Stimulated activated CD4-positive, alpha-beta T cell treated with anti-CD3 and anti-CD28 coated beads, Interleukin-1b, Interleukin-23, amount 100 ng/mL, for 48 hours (primary cell): ENCODE measurements at places on chromosomes 3 and 15.
A peak's percentile ranks its signal among the peaks of the same experiment; 100 is the strongest.

- no peak for DNase-seq
Observed at GRCh38 chr15:40283615-40284300, 894 bp upstream of the ANKRD63 start.

DNA sequence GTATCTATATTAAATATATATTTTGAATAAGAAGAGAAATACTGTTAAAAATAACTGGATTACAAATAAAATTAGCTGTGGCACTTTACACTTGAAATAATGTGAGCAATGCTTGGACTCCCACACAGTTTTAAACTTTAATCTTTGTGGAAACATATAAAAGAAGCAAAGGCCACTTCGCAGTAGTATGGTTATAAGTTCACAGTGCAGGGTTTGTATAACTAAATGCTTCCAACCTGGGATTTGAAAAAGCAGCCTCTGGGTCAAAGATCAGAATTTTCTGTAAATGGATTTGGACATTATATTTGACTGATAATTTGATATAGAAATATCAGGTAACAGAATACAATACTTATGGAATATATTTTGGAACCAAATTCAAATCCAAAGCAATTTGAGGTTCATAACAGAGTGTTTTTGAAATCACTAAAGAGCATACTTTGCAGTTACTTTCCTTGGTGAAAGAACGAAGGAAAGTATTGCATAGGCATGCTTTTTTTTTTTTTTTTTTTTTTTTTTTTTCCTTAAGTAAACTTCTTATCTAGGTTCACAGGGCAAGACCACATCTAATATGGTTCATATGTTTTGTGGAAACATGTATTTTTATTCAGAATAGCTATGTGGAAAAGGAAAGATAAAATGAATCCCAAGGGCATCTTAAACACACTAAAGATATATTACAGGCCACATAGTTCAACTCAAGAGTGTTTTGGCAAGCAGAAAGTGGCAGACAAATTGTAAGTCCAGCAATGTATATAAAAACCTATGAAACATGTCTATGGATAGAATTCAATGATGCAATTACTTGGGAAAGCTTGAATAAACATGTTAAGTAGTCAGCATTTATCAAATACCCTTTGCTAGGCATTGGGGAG is 47.1 kb upstream of the SGO1 start:
- DNase-seq: no peak

DNA sequence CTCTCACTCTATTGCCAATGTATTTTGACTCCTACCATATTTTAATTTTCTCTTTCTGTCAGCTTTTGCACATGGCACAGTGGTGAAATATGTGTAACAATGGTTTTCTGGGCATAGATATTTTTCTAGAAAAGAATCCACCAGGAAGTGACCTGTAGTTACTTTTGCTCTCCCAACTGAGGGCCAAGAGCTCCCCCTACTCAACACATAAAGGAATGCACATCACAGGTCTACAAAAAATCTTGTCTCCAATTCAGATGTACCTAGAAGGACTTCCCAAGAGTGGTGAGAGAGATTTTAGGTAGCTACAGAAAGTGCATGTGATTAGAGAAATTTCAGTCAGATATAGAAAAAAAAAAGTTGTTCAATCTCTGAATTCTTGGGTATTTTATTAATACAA is 15.6 kb downstream of the CPA3 start:
- no peak for DNase-seq

DNA sequence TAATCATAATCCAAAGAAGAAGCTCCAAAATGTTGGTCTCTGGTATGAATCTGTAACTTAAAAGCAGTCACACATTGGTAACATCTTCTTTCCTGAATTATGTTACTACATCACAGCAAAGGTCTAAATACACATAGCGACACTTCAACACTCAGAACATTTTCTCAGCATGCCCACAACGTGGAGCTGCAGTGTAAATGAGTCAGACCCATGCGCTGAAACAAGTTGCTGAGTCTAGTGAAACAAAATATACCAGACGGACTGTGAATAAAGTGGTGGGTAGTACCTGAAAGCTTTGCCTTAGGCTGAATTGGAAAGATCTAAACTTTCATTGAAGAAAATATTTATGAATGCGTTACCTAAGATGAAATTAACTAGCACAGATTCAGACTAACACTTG is 33.2 kb upstream of the GOLGA8B start:
- peak; percentile 7 for DNase-seq

DNA sequence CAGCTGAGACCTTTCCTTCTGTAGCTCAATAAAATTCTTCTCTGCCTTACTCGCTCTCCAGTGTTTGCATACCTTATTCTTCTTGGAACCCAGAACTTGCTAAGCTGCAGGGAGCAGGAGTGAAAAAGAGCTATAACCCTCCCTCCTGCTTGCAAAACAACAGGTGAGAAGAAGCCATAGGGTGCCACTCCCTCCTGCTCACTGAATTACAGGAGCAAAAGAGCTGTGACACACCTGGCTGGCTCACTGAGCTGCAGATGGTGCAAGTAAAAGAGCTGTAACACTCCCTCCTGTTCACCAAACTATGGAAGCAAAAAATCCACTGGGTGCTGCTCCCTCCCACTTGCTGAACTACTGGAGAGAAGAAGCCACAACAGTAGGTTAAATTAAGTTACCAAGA is 44.2 kb upstream of the C2CD4B start:
- DNase-seq: no peak

DNA sequence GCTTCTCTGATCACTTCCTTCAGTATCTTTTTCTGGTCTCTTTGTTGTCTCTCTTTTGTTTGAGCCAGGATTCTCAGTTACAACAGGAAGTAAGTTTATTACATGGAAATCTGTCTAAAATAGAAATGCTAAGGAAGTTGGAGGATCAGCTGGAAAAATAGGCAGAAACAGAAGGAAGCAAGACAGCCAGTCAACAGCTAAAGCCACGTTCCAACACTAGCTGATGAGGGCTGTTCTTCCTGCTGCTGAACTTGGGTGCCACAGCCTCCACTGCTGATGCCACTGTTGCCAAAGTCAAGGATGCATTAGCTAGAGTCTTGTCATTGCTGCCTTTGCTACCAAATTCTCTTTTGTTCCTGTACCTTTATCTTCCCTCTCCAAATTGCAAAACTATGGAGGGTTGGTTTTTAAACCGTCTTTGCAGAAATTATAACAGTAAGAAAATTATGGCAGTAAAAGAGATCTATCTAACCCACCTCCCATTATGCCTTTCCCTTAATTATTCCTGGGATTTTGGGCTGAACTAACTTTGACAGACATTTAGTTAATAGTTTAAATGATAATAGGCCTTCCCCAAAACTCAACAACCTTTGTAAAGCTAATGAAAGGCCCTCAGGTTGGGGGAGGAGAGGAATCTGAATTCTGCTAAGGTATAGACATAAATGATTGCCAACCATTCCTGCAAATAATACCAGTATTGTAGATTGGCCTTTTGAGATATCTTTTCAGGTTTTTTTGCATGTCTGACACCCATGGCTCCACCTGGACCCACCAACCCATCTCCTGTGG is 27.4 kb upstream of the OR5K4 start:
- DNase-seq: no peak

DNA sequence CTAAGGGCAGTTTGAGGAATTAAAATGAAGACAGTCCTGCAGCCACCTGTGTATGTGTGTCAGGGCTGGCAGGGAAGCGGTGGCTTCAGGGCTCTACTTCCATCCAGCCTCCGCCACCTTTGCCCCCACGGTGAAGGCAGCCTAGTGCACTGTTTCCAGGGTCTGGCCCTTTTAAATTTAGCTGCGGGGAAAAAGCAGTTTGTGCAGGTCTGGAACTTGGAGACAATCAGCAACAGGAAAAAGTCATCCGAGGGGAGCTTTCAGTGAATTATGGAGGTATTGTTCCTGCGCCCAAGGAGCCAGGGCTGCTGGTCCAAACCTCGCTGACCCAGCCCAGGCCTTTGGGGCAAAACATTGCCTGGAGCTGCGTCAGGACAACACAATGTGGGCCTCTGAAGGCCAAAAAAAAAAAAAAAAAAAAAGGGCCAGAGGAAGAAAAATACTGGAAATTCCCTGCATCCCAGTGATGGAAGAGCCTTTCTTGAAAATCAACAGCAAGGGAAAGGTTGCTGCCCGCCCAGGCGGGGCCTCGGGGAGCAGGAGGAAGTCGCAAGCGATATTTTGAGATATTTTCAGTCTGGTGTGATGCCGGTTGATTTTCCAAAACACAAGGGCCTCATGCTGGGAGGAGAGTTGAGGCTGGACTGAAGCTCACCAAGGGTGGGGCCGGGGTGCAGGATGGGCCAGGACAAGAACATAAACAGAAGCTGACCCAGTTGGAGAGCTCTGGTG is 25.5 kb upstream of the FGD5 start:
- DNase-seq: no peak

DNA sequence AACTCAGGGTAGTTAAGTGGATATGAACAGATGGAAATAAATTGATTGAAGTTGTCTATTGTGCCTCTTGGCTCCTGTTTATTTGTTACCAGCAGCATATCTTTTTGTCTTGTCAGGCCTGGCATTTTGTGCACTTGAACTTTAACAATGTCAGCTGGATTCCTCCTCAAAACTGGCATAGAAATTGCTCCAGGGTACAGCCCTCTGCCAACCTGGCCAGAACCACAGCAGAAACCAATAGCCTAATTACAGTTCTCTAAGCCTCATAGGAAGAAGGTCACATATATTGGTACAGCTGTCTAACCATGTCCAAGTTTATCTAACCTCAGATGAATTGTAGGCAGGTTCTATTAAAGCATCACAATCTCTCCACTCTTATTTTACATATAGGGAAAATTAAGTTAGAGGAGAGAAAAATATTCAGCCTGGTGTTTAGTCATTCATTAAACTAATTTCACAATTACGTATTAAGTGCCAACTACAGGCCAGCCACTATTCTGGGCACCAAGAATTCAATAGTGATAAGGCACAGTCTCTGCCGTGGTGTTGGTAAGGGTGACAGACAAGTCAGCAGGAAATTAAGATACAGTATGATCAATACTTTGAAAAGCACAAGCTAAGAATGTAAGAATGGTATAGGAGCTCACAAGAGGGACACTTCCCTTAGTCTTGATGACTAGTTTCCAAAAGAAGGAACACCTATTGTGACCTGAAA is 452.9 kb upstream of the NECTIN3 start:
- DNase-seq: no peak

DNA sequence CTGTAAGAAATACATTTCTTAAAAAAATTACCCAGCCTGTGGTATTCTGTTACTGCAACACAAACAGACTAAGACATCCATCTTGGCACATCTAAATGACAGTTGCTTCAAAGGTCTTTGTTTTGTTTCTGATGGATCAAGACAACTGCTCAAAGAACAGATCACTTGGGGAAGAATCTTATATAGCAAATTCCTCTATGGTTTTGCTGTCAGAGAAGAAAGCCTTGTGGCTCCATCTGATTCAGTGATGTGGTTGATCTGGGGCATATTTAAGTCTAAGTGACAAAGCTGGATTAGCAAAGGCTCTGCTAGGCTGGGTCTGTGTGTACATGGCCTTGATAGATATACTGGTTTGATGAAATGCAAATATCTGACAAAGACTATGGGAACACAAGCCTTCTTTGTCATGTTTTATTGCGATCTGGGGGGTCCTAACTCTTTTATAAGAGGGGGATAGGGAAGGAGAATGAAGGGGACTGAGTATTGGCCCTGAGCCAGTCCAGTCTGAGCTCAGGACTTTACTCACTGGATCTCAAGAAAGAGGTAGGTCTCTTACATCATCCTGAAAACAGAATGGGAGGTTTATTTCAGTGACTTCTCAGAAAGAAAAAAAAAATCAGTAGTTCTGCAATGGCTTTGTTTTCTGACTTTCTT is 14.3 kb upstream of the LIMD1 start:
- no peak for DNase-seq

DNA sequence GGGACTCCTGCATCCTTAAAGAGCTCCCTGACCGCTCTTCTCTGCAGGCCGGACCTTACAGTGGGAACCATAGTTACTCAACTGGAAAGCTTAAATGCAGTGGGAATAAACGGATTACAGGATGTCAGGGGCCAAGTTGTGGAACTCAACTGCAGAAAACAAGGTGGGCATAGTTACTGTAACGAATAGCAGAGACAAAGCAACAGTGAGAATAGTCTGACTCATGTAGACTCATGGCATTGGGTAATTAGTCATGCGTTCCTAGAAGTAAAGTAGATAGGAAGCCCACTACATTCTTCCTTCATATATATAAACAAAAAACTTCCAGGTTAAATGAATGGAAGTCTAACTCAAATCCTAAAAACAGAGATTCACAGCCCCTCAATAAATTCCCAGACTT is 95.5 kb upstream of the CHRNA7 start:
- DNase-seq: no peak

GRCh38 chr15:68510558-68510957 is 68.2 kb upstream of the CORO2B start:
- no peak for DNase-seq

GRCh38 chr3:25911525-25912295 is 121.8 kb downstream of the OXSM start:
- DNase-seq: no peak
